ENCODE measurements at places on chromosomes 11 and 22.
A peak's percentile ranks its signal among the peaks of the same experiment; 100 is the strongest.

GRCh38 chr11:69203901-69204245 lies 48.1 kb downstream of the SMIM38 start:
- no peak for DNase-seq

- no peak for DNase-seq
Measured at GRCh38 chr11:2880646-2881045, 4.9 kb downstream of the CDKN1C start.

GRCh38 chr11:326842-327580 lies 6.4 kb upstream of the IFITM3 start:
- peak; percentile 94 for DNase-seq

DNA sequence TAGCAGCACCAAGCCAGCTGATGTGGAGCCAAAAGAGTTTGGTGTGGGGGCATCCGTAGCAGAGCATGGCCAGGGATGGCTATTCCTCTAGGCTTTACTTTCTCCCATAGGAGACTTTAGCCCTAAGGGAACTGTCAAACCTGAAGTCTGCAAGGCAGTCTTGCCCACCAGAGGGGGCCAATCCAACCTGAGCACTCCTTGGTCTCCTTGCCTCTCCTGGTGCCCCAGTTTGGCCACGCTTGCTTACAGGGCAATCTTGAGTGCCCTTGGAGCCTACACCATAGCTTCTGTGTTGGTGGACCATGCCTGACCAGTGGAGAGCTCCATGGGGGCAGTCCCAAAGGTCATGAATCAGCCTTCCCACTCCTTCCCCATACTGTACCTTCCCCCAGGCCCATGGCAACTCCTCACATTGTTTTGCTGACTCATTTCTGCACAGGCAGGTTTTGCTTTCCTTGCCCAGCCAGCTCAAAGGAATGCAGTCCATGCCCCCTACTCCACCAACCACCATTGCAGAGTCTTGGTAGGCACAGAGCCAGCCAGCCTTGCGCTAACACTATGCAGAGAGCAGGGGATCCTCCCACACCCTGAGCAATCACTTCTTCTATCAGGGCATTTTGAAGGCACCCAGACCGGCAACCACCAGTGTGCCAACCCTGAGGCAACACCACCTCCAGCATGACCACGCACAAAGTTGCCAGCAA lies 1421.2 kb upstream of the RAG2 start:
- peak; percentile 55 for DNase-seq

- DNase-seq: peak; percentile 8
Measured at GRCh38 chr11:126669416-126669815, 313.9 kb downstream of the ST3GAL4 start.

GRCh38 chr22:40818192-40818746 lies 877 bp downstream of the SLC25A17 start:
- no peak for DNase-seq

DNA sequence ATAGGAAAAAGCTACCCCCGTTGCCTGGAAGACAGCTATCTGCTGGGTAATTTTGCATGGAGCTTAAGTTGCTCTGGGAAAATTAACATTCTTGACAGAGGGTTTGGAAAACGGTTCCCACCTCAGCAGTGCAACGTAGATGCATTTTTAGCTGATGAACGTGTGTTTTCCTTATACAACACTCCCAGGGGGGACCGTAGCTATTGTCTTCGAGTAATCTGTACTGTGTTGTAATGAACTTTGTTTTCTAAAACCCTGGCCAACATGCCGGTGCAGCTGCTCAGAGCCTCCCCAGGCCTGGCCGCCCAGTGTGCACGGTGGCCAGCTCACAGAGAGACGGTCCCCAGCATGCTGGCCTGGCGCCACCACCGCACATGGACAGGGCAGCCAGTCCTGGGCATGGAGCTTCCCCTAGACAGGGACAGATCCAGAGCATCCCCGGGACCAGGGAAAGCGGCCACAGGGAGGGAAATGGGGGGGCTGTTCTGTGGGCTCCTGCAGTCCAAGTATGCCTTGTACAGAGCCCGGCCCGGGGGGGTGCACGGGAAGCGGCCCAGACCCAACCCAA lies 2.2 kb downstream of the TNNT3 start:
- peak; percentile 92 for DNase-seq

GRCh38 chr11:65640483-65641296 lies 2.8 kb downstream of the SIPA1 start:
- DNase-seq: no peak

DNA sequence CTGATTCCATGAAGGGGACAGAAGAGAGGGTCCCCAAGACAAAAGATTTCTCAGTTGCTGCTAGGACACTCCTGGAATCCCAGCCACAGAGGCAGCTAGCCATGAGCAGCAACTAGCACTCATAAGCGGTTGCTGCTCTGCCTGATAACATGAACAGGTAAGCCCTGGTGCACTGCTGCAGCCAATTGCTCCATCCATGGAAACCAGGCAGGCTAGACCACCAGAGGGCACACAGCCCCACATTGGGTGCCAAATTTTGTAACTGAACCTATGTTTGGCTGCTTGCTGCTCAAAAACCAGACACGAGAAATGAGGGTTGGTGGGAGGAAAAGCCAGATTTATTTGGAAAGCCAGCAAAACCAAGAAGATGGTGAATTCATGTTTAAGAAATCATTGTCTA lies 21.9 kb upstream of the QSER1 start:
- DNase-seq: peak; percentile 8

- no peak for DNase-seq
Measured at GRCh38 chr11:17740649-17741235, 6.2 kb downstream of the KCNC1 start.

Measured in fibroblast of pulmonary artery (primary cell).